Muscle of arm (tissue), 14 donors: ENCODE measurements at places on chromosomes 11 and 22.

GRCh38 chr11:73139476-73140198 is 2.5 kb downstream of the FCHSD2 start:
- no peak for DNase-seq

- DNase-seq = no peak
Measured at GRCh38 chr11:37788141-37788877, 1190.3 kb upstream of the RAG2 start.

DNA sequence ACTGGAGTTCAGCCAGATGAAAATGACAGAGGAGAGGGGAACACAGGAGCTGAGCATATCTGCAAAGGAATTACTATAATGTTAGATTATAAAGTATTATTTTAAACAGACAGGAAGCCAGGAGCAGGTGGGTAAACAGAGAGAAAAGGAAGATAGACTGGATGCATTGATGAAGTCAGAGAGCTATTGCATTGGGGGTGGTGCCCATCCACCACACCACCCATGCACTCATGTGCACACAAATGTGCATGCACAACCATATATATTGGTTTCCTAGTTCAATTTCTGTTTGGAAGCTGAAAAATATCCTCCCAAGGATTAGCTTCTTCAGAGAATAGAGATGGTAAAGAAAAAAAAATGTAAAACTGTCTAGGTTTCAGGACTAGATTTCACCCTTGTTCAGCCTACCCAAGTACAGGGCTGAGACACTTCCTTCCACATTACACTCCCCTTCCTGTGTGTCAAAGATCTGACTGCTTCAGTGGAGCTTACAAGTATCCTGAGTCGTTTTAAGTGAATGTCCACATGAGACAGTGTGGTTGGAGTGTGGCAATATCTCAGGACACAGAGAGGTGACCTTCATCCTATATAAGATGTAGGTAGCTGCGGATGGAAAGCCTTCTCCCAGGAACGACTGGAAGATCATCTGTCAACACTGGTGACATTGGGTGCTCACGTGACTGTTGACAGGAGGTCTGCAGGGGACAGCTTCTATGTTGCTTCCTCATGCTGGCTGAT is 12.2 kb upstream of the SMPD1 start:
- no peak for DNase-seq

DNA sequence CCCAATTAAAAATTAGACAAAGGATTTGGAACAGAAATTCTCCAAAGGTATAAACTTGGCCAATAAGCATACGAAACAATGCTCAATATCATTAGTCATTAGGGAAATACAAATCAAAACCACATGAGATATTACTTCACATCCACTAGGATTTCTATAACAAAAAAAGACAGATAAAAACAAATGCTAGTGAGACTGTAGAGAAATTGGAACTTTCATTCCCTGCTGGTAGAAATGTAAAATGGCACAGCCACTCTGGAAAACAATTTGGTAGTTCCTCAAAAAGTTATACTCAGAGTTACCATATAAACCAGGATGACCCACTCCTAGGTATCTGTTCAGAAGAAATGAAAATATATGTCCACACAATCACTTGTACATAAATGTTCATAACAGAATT is 71.6 kb downstream of the RPL27A start:
- no peak for DNase-seq

GRCh38 chr11:1667121-1667850 is 29.7 kb upstream of the KRTAP5-6 start:
- no peak for DNase-seq

GRCh38 chr11:111974446-111974845 is 37.3 kb downstream of the DIXDC1 start:
- no peak for DNase-seq

DNA sequence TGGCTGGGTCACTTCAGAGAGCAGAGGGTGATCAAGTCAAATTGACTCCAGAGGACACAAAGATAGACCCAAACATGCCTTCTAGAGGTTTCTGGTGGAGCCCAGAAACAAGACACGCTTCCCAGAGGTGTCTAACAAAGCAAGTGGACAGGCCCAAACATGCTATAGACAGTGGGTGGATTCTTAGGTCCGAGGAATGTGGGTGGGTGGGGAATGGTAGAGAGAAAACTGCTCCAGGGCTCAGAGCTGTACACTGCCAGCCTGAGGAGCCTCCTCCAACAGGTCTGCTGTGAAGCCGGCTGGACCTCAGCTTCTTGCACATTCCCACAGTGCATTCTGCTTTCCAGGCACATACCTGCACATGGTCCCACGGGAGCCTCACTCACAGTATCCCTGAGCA is 116.8 kb upstream of the NECTIN1 start:
- no peak for DNase-seq

DNA sequence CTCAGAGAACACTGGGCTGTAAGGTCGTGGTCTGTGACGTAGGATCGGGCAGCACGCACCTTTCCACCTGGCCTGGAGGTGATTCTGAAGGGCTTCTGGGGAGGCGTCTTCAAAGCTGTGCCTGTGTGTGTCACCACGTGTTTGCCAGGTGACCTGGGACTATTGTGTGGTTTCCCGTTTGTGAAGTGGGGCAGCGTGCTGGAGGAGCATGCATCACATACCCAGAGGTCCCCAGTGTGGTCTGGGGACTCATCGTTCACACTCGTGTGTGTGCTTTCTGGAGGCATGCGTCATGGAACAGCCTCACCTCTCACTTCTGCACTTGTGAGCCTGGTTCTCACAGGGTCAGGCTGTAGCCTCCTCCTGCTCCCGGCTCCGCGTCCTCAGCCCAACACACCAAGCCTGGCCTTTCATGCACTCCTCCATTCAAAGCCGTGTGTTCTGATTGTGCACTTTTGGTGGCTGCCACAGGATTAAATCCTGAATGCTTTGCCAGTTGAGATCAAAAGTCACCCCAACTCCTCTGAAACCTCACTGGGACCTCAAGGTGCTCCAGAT is 106.3 kb downstream of the KCNQ1OT1 start:
- no peak for DNase-seq

- DNase-seq = no peak
Measured at GRCh38 chr22:23817146-23817545, 21.7 kb downstream of the DERL3 start.

DNA sequence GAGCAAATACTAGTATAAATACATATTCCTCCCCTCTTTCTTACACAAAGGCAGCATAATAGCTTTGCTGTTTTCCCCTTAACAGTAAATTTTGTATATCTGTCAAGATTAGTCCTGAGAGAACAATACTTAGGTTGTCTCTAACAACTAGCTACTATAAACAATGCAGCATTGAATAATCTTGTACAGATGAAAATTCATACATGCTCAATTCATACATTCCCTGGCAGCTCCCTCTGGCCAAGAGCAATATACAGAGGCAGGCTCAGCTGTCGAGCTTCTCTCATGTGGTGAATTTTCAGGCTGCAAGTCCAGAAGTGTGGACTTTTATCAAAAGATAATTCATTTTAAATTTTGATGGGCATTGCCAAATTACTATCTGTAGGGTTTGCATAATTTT is 81.2 kb upstream of the PTH start:
- DNase-seq = no peak

DNA sequence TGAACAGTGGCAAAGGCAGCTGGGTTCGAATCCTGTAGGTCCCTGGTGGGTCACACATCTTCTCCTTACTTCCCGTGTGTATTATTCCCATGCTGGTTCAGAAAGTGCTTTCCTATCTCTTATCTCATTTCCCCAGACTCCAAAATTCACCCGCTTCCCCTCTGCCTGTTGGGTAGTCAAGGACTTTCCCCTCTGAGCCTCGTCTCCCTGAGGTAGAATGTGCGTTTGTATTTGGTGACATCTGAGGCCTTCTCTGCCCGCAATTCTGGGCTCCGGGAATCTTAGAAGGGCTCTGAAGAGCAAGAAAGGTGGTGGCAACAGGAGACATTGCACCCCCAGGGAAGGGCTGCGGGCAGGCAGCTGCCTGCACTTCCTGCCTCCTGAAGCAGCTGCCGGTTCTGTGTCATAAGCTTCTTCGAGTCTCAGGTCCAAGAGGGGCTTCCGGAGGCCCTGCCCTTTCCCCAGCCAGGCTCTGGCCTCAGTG is 5.9 kb downstream of the LRRC32 start:
- no peak for DNase-seq

- no peak for DNase-seq
Measured at GRCh38 chr11:19447150-19447566, 206.4 kb upstream of the E2F8 start.

GRCh38 chr22:21026783-21027692 is 5.3 kb downstream of the SLC7A4 start:
- DNase-seq = peak; percentile 47

DNA sequence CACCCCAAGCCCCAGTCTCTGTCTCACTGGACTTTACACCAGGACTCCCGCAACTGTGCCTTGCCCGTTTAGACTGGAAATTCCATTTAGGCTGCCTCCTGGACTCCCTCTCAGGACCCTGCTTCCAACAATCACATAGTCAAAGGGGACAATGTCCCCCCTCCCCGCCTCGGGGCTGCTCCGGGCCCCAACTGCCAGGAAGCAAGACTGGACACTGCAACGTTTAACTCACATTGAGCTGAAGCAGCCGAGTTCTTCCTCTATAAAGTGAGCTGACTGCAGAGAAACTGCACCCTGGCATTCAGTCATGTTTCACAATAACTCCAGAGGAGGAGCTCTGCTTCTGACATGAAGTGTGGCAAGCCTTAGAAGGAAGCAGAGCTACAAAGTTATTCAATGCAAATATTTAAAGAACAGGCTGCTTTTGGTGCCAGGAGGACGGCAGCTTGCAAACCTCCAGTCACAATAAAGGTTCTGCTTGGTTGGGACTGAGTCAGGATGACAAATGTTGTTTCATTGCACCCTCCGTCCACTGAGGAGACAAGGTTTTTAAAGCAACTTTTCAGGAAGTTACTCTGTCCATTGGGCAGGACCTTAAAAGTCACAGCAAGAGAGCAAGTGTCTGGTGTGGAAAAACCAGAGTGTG is 19.9 kb downstream of the PACSIN2 start:
- DNase-seq = peak; percentile 74

DNA sequence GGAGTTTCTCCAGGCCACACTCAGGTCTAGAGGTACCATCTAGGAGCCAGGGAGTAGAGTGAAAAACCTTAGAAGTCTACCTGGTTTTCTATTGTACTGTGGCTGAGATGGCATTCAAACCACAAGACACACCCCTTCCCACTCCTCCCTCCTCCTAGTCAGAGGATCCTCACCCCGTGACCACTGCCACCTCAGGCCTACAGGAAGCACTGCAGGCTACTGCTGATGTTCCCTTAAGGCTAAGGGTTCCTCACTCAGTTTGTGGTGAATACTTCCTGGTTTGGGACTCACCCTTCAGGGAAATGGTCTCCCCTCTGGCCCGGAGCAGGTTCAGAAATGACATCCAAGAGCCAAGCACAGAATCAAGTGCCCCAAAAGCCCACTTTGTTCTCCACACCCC is 1293.9 kb downstream of the JRKL start:
- DNase-seq = no peak

DNA sequence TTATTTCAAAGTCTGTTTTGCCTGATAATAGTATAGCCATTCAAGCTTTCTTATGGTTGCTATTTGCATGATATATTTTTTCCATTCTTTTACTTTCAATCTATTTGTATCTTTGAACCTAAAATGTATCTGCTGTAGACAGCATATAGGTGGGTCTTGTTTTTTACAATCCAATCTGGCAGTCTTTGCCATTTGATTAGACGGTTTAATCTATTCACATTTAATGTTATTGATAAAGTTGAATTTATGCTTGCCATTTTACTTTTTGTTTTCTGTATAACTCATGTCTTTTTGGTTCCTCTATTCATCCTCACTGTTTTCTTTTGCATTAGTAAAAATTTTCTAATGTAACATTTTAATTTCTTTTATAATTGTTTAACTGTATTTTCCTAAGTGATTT is 37.4 kb downstream of the MMP20 start:
- no peak for DNase-seq

DNA sequence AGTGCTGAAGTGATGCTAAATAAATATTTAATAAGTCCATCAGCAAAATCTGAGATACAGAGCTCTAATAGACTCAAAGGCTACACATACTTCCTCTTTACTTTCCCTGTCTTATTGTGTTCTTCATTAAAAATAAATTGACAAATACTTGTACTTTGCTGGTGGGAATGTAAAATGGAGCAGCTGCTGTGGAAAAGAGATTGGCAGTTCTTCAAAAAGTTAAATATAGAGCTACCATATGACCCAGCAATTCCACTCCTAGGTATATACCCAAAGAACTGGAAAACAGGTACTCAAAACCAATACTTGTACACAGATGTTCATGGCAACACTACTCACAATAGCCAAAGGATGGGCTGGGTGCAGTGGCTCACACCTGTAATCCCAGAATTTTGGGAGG is 76.0 kb downstream of the RBFOX2 start:
- no peak for DNase-seq

- no peak for DNase-seq
Measured at GRCh38 chr22:44797181-44797725, 44.9 kb downstream of the ARHGAP8 start.

- DNase-seq = no peak
Measured at GRCh38 chr11:72744474-72744873, 7.7 kb downstream of the ARAP1 start.

DNA sequence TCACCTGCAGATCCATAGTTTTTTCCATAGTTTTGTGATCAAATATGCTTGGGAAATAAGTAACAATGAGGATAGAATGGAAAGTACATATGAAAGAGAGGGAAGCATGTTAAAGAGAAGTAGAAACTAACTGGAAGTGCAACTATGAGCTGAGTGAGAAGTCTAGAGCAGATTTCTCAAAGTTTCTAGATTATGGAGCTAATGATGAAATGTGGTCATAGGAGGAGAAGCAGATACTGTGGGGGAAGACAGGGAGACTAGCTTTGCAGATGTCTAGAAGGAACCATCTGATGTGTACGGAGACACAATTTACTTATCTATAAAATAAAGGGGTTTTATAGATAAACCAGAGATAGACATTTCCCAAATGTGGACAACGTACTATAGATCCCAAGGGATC is 37.1 kb downstream of the RELT start:
- DNase-seq = no peak
